ENCODE measurements at places on chromosomes 2 and 18.

GRCh38 chr2:101036562-101036961 is 34.5 kb downstream of the RPL31 start:
- no peak for DNase-seq

GRCh38 chr2:197360744-197361156 is 50.2 kb upstream of the ANKRD44 start:
- no peak for DNase-seq

DNA sequence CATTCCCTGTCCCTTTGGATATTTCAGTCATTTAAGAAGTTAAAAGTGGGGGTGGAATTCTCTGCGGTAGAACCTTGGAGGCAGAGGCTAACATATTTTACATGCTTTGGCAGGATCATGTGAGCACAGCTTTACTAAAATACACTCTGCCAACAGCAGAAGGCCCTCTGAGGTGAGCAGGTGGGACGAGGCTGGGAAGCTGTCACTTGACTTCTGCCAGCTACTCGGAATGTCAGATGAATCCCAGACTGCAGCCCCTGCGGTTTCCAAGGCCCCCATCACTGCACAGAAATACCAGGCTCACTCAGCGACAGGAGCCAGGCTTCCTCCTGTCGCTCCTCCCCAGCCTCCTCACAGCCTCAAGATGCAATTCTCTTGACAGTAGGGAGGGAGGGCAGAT is 220.9 kb upstream of the REV1 start:
- DNase-seq, result peak; percentile 43

- DNase-seq, result no peak
These were observed 14.2 kb downstream of the NAGK start for GRCh38 chr2:71082402-71083252.

DNA sequence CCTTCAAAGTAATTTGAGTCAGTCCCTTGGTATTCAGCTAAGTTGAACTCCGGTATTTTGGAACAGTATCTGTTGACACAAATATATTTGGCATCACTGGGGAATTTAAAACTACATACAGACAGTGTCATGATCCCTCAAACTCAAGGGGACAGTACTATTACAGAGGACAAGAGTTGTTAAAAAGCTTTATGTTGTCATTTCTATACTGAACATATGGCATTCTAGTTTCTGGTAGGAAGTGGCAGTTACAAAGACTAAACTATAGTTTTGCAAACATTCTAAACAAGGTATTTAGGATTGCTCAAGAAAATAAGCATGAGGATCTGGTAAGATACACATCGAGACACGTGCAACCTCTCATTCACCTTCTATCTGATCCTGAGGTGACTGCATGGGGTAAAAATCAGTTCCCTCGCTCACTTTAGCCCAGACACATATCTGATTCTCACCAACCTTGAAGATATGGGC is 16.6 kb upstream of the CCNYL1 start:
- DNase-seq, result no peak

GRCh38 chr2:199462347-199462955 is 4.7 kb upstream of the SATB2 start:
- no peak for DNase-seq

DNA sequence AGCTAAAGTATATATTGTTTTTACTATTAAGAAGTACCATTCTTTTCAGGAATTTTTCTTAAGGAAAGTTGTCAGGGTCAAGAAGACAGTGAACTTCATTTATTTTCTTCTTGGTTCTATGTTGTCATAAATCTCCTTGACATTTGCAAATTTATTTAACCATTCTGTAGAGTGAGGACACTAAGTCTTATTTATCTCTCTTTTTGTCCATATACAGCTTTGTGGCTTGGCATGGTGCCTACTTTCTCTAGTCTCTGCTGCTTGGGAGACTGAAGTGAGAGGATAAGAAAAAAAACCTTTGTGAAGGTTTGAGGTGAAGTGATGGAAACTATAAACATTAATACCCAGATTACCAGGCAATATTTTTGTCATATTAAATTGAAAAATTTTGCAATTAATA is 1389.4 kb downstream of the SUCLG1 start:
- DNase-seq, result no peak

All from SK-N-DZ (cell line).